Fibroblast of villous mesenchyme (primary cell): ENCODE measurements at places on chromosomes 5 and 9.

- peak; percentile 84 for DNase-seq
Measured at GRCh38 chr5:56159521-56159947, 73.6 kb downstream of the ANKRD55 start.

DNA sequence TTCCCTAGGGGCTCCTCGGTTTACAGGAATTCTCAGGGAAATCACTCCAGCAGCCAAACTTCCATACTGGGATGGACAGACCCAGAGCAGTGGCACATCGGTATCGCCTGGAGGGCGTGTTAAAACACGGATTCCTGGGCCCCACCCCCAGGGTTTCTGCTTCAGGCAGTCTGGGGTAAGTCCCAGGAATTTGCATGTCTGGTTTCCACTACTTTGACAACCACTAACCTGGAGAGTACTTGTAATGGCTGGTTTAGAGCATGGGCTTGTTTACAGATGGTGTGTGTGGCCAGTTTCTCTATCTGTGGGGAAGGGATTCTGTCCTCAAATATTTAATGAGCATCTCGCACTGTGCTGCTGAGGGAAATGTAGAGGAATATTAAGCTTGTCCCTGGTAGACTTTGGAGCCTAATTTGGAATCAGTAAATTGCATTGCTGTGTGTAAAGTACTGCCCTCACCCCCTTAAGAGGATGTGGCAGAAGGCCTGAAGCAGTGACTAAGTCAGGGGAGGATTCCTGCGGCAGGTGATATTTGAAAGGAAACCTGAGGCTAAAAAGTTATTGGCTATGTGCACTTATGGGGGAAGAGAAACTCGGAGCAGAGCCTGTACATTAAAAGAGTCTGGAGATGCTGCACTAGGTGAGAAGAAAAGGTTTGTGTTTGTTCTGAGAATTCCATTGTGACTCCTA lies 18.6 kb upstream of the TJP2 start:
- peak; percentile 22 for DNase-seq

DNA sequence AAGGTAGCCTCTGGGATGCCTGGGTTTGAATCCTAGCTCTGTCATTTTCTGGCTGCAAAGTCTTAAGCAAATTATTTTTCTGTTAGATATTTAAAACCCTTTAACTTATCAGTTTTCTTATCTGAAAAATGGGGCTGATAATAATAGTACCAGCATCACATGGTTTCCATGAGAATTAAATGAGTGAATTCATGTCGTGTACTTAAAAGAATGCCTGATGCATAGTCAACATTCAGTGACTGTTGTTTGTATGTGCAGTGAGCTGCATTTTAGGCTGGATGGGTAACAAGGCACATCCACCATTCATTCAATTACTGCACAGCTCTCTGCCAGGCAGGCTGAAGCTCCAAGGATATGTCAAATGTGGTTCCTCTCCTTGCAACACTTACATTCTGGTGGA lies 122.0 kb downstream of the PPP2R2B start:
- DNase-seq, result no peak

- peak; percentile 36 for DNase-seq
Measured at GRCh38 chr9:15136646-15137045, 170.4 kb downstream of the TTC39B start.

DNA sequence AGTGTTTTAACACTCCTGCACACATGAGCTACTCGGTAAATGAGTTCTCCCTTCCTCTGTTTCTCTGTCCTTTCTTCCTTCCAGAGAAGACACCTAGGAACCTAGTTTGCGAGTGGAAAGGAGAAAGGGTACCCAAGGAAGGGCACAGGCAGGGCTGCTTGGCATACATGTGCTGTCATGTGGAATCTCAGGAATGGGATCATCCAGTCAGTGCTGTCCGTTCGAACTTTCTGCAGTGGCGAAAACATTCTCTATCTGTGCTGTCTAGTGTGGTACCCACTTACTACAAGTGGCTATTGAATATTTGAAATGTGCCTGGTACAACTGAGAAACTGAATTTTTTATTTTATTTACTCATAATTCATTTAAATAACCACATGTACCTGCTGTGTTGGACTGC lies 28.0 kb downstream of the NLN start:
- no peak for DNase-seq

GRCh38 chr9:86043999-86044398 lies 55.4 kb downstream of the GOLM1 start:
- no peak for DNase-seq

- DNase-seq, result no peak
Measured at GRCh38 chr5:10789726-10790125, 28.7 kb upstream of the DAP start.

- DNase-seq, result no peak
Measured at GRCh38 chr5:89041249-89041779, 158.3 kb upstream of the MEF2C start.

DNA sequence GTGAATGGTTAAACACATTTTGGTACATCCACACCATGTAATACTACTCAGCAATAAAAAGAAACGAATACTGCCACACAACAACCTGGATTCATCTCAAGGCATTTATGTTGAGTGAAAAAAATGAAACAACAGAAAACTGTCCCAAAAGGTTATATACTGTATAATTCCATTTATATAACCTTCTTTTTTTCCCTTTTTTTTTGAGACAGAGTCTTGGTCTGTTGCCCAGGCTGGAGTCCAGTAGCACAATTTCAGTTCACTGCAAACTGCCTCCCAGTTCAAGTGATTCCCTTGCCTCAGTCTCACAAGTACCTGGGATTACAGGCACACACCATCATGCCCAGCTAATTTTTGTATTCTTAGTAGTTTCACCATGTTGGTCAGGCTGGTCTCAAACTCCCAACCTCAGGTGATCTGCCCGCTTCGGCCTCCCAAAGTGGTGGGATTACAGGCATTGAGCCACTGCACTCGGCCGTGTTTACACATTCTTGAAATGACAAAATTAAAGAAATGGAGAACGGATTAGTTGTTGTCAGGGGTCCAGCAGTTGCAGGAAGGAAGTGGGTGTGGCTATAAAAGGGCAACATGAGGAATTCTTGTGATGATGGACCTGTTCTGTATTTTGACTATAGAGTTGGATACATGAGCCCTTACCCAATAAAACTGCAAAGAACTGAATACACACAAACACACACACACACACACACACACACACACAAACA lies 17.4 kb downstream of the PPP6C start:
- DNase-seq, result peak; percentile 54

DNA sequence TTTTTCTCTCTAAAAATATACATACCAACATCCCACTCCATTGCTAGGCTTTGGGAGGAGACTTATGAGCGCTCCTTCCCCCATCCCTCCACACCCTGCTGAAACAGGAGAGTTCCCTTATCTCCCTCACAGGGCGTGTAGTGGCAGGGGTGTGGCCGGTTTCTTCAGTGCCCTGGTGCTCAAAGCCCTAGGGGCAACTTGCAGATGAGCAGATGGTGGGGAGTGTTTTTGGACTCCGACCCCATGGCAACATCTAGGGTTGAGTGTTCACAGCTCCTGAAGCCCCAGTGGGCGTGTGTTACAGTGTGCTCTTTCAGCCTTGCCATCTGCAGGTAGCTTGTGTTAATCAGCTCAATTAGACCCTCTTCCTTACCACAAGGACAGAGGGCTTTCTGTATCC lies 409.5 kb downstream of the MAT2B start:
- no peak for DNase-seq

DNA sequence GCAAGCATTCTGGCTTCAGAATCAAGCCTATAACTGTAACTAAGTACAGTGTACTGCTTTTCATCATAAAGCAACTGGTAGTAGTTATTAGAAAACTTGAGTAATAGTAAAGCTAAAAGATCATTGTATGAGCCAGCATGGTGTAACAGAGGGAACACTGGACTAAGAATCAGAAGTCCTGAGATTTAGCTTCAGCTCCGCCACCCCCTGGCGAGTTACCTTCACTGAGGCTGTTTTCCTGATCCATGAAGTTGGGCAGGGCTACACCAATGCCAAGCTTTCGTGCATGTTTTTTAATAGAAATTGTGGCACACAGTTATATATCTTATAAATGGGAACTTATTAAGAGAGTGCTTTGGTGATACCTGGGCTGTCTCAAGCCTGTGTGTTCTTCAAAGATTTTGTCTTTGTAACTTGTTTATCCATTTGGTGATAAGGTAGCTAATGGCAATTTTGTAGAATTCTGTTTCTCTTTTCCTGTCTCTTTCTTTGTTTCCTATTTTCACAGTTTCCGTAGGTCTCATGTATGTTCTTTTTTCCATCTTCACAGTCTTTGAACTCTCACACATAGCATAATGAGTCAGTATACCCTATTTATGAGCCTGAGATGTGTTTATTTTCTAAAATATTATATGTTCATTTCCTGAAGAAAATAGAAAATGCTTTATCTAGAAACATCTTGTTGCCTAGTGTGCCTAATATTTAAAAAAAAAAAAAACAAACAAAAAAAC lies 102.3 kb downstream of the GDNF start:
- DNase-seq, result no peak

- DNase-seq, result no peak
Measured at GRCh38 chr9:106286249-106286648, 576.7 kb upstream of the ZNF462 start.

GRCh38 chr5:176986280-176986679 lies 20.3 kb downstream of the UIMC1 start:
- no peak for DNase-seq

GRCh38 chr9:1469996-1470395 lies 419.8 kb downstream of the DMRT2 start:
- DNase-seq, result no peak

GRCh38 chr5:31291323-31291854 lies 97.9 kb downstream of the CDH6 start:
- DNase-seq, result no peak

GRCh38 chr5:6712142-6712576 lies 1.1 kb upstream of the TENT4A start:
- DNase-seq, result peak; percentile 52

GRCh38 chr9:129351642-129352145 lies 173.6 kb upstream of the IER5L start:
- DNase-seq, result no peak

DNA sequence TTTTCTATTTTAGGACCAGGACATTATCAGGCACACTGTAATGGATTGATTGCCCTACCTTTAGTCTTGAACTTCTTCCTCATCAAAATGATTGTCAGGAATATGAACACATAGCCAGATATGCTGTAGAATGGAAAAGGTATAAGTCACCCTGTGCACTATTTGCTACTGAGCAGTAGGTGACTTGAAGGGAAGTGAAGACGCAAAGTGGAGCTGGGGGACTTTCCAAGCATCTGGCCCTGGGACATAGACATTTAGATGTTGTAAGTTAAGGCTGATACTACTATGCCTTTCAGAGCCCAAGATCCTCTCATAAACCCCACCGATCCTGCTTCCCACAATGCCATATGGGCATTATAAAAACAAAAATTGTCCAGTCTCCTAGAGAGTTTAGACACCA lies 174.5 kb downstream of the DOCK8 start:
- no peak for DNase-seq

DNA sequence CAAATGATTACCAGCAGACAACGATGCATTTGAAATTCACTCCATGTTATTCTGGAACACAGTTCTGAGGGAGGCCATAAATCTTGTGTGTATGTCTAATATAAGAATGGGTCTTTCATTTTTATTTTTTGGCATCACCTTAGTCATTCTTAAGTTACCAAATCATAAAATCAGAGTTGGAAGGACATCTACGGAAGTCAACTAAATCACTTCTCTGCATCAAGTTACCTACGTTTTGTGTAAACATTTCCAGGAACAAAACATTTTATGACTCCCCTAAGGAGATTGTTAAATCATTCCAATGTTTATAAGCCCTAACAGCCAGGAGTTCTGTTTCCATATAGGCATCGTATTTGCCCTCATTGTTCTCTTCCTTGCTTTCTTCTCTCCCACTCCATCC lies 378.2 kb downstream of the FAM170A start:
- DNase-seq, result no peak

GRCh38 chr5:55634866-55635265 lies 77.3 kb downstream of the SLC38A9 start:
- no peak for DNase-seq
